Activated T-cell treated with anti-CD3 and anti-CD28 coated beads for 24 hours (primary cell): ENCODE measurements at places on chromosomes 6 and 20.

DNA sequence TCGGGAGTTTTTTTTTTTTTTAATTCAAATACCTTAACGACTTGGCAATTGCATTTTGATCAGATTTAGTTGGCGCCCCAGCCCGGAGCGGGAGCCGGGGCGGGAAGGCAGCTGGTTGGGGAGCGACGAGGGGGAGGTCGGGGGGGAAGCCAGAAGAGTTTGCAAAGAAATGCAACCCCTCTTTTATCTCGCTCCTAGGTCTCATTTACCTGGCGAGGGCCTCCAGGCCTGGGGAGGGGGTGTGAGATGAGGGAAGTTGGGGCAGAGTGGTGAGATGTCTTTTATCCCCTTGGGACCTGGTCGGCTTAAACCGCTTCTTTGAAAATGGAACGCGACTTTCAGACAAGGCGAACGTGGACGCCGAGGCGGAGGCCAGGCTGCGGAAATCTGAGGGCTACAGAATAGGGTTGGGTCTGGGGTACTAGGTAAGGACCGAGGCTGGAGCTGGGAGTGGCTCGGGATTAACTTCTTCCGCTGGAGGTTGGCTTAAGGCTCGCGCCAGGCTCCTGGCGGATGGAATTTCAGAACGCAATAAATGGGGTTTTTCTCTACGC is 40.3 kb downstream of the NCR2 start:
- no peak for DNase-seq

- DNase-seq: no peak
Measured at GRCh38 chr6:154945271-154945890, 49.7 kb upstream of the TIAM2 start.

GRCh38 chr6:132344811-132345210 is 56.5 kb downstream of the MOXD1 start:
- DNase-seq: no peak

DNA sequence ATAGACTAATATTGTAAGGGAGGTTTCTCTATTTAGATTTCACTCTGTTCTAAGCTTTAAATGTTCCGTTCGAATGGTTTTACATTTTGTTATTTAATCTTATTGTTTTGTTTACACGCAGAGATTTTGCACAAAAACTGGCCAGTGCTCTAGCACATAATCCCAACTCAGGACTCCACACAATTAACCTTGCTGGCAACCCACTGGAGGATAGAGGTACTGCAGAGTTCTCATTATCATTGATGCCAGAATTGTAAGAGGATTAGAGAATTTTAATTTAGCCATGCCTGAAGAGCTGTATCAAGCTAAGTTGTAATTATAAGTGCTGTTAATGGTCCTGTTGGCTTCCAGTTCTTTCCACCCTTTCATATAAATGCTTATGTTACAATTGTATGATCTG is 179.7 kb upstream of the SCGN start:
- no peak for DNase-seq

DNA sequence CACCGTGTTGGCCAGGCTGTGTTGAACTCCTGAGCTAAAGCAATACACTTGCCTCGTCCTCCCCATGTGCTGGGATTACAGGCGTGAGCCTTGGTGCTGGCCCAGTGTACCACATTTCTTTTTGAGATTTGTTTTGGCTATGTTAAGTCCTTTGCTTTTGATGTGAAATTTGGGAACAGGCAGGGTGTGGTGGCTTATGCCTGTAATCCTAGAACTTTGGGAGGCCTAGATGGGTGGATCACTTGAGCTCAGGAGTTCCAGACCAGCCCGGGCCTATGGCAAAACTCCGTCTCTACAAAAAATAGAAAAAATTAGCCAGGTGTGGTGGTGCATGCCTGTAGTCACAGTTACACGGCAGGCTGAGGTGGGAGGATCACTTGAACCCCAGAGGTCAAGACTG is 40.2 kb downstream of the GINS1 start:
- DNase-seq: no peak

DNA sequence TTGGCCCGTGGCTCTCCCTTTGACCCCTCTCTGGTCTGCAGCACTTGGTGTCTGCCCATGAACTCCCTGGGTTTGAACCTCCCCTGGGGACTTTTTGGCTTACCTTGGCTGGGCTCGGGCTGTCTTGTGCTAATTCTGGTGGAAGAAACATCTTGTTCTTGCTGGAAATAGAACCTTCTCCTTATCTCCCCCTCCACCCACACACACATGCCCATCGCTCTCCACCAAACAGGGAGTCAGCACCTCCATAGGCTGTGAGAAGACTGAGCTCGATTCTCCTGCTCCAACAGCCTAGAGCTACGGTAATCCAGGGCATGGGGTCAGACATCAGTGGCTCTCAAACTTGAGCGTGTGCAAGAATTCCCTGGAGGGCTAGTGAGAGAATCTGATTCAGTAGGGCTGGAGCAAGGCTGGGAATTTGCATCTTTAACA is 114.4 kb upstream of the SLC22A23 start:
- DNase-seq: no peak

DNA sequence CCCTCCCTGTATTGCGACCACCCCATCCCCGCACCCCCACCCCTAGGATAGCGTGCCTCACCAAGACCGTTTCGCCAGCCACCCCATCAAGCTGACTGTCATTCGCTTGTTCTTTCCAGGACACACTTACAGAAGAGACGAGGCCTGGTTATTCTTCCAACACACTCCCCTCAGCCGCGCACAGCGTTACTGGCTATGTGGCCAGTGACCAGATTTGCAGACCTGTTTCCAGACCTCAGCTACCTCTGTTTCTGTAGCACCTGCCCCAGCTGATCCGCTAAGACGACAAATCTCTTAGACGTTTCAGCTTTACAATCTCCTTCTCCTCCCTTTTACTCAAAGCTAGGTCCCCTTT is 26.1 kb downstream of the HLA-F start:
- no peak for DNase-seq
